ENCODE measurements at places on chromosomes 4 and X.

DNA sequence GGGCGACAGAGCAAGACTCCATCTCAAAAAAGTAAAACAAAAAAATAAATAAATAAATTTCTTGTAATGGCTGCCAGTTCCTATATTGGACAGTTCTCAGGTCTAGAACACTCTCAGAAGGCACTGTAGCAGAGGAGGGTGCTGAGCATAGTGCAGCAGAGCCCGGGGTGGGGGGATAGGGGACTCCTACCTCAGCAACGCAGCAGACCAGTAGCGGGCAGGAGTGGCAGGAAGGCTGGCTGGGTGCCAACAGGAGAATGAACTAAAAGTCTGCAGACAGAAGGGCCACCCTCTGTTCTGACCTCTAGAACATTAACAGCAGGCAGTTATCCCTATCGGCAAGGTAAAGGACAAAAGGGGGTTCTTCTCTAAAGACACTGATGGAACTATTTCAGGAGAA, 20.2 kb downstream of the PDK3 start:
- no peak for DNase-seq

- DNase-seq, result no peak
Measured at GRCh38 chrX:136030303-136031191, 45.3 kb downstream of the SLC9A6 start.

- no peak for DNase-seq
Measured at GRCh38 chr4:183995570-183995969, 90.5 kb downstream of the STOX2 start.

DNA sequence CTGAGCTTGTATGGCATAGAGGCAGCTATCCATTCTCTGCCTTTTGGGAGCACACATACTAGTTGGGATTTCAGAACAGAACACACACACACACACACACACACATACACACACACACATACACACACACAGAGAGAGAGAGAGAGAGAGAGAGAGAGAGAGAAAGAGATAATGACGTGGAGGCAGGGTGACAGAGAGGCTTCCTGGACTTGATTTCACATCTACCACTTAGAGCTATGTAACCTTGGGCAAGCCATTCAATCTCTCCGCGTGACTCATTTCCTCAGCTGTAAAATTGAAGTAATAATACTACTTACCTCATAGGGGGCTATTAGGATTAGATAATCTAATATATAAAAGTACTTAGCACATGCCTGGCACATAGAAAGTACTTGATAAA, 12.3 kb upstream of the GRIA3 start:
- DNase-seq, result no peak

DNA sequence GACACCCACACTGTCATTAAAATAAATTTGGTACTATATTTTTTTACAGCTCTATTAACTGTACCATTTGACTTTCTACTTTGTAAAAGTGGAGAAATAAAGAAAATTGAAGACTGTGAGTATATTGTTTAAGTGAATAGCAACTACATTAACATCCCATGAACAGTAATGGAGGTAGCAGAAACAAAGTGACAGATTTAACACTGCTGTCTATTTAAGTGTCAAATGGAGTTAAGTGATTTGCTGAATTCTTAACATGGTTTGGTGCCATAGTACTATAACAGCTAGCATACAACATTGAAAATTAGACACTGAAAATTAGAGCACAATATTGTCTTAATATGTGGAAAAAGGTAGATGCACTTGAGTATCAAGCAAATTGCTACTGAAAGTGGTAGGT, 76.2 kb downstream of the C4orf33 start:
- no peak for DNase-seq

- DNase-seq, result no peak
Measured at GRCh38 chr4:8192748-8193738, 6.0 kb upstream of the SH3TC1 start.

DNA sequence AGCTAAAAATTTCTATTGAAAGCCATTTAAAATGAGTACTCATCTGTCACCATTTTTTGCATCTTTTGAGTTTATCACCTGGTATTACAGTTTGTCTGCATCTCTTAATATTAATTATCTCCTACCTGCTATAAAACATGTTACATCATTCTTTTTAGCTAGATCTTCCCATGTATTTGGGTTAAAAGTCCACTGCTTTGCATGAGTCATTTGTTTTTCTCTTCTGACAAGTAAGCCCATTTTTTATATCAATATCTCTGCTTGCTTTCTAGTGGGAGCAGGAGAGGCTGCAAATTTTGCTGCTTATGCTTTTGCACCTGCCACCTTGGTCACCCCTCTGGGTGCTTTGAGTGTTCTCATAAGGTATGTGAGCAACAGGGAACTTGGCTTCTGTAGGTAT, 16.1 kb downstream of the NIPAL1 start:
- no peak for DNase-seq

DNA sequence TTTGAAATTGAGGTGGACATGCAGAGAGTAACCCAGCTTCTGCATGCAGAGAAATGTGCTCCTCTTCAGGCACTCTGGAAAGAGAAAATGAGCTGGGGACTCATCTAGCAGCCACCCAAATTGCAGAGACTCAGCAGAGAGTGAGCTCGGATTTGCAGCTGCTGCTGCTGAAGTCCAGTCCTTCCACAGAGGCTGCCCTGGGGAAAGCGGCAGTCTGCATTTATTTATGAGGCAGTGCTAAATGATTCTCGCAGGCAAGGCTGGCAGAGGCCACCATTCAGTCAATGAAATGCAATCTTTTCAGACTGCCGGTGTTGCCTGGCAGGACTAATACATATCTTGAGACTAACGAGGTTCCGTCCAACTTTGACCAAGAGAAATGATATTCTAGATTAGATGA, 404.8 kb downstream of the NLGN4X start:
- DNase-seq, result no peak

DNA sequence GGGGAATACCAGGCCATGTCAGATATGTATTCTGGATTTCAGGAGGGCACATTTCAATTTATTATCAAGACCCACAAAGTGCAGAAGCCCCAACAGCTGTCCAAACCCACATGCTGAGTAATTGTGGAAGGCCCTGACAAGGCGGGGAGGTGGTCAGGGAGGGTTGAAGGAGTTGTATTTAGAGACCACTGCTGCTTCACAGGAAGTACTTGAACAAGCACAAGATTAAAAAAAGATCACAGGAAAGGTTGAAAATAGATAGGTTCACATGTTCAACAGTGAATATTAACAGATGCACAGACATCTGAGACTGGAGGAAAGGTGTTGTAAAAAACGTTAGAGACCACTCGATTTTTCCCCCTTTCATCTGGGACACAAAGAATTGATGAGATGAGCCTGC, 17.9 kb downstream of the ATP8A1 start:
- DNase-seq, result no peak

- no peak for DNase-seq
Measured at GRCh38 chr4:159077702-159078495, 25.0 kb upstream of the RAPGEF2 start.
